AG09319 (cell line): ENCODE measurements at places on chromosomes 6 and 20.

DNA sequence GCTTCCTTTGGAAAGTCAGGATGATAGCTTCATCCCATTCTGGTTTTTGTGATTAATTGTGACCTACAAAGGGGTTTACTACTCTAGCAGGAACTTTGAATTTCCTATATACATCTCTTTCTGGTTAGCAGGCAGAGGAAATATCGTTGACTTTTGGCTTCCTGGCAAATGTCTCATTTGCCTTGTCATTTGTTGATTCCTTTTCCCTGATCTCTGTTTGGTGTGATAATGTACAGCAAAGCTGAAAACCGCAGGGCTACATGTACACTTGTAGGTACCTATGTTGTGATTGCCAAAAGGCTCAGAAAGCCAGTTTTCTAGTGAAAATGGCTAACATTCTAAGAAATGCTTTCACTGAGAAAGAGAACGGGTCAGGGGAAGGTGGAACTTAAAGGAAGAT, 44.3 kb downstream of the TOP1 start:
- DNase-seq = no peak

DNA sequence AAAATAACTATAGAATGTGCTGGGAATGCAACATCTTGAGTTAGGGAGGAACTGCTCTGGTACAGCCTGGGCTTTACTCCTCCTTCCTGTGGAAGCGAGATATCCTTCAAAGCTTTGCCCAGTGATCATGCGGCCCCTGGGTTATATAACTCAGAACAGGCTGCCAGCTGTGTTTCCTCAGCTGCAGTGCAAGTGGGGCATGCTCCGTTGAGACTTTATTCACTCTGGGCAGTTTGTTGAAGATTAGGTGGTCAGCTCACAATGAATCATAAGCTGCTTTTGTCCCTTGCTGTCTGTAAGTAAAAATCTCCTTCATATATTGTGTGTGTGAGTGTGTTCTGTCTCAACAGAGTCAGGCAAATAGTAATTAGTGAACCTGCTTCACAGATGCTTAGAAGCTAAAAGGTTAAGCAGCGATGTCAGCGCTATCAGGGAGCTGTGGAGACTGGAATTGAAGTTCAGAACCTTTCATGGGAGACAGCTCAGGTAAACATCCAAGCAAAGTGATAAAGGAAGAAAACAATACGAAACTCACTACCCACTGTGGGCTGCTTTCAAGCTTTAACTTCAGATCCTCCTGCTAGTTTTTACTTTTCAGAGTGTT, 688.4 kb downstream of the HTR1B start:
- DNase-seq = no peak

DNA sequence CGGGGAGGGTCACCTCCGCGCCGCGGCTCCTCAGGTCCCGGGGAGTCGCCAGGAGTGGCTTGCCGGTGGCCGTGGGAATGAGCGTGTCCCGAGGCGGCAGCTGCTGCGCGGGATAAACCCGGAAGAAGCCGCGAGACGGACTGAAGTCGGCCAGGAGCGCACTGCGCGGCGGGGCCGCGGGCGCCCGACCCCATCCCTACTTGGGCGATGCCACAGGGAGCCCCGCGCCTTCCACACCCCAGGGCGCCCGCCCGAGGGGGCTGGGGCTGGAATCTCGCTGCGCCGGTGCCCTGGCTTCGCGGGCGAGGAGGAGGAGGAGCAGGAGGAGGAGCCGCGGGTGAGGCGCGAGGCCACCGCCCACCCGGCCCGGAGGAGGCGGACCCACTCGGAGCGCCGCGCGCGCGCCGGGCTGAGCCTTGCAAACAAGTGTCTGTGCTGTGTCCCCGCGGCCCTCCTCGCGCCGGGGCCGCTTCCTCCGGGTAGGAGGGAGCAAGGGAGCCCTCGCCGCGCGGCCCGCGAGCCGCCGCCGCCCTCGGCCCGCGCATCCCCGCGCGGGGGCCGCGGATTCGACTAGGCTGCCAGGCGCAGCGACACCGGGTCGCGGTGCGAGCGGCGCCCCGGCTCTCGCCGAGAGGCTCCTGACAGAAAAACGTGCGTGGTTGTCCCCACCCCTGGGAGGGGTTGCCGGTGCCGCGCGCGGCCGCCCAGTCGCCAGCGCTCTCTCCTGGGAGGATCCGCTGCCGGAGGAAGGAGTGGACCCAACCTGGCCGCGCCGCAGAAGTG, at the start of gene ZDHHC14:
Gene ZDHHC14 (plus strand): TSS at position 412 of the 783 bp plus-strand sequence.
- peak; percentile 57 for DNase-seq

GRCh38 chr6:20924911-20925543, 390.8 kb downstream of the CDKAL1 start:
- no peak for DNase-seq

DNA sequence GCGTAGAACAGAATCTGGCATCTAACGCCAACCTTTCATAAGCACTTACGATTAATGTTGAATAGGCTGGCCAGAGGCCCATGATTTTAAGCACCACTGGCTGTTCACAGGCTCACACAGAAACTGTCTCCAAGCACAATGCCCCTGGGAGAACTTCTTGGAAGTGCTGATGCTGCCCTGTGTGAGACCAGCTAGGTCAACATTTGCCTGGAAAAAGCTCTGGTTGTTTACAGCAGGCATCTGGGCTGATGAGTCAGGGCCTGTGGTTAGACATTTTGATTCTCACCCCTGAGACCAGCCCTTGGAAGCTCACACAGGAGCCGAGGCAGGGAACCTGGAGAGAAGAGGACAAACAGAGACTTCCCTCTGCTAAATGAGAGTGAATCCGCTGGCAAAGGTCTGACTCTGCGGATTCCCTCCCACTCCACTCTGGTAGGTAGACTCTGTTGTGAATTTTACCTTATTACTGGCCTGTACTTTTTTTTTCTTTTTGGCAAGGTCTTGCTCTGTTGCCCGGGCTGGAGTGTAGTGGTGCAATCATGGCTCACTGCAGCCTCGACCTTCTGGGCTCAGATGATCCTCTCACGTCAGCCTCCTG, 6.8 kb upstream of the SULF2 start:
- DNase-seq = peak; percentile 90

- no peak for DNase-seq
These were observed 870 bp downstream of the PAK5 start for GRCh38 chr20:9838035-9838377.

GRCh38 chr6:140833408-140833807, 1299.3 kb upstream of the GJE1 start:
- DNase-seq = no peak

- peak; percentile 56 for DNase-seq
These were observed 266.7 kb upstream of the SULF2 start for GRCh38 chr20:48051794-48052474.

DNA sequence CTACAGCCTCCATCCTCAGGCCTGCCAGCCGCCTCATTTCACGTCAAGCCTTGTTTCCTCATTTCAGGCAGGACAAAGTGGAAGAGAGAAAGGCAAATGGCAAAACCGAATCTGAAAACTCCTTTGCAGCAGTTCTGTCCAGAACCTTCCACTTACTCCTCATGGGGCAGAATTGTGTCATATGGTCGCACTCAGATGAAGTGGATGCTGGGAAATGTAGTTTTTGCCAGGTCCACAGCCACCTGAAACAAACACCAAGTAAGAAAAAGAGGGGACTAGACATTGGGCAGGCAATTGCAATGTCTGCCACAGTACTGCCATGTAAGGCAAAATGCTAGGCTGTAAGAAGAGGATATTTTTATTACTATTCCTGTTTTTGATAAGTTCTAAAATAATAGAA, 44.9 kb downstream of the ISM1 start:
- DNase-seq = no peak

GRCh38 chr6:159031846-159032245, 12.9 kb downstream of the TAGAP start:
- no peak for DNase-seq

- peak; percentile 22 for DNase-seq
These were observed 164.1 kb upstream of the SALL4 start for GRCh38 chr20:51966296-51966971.

DNA sequence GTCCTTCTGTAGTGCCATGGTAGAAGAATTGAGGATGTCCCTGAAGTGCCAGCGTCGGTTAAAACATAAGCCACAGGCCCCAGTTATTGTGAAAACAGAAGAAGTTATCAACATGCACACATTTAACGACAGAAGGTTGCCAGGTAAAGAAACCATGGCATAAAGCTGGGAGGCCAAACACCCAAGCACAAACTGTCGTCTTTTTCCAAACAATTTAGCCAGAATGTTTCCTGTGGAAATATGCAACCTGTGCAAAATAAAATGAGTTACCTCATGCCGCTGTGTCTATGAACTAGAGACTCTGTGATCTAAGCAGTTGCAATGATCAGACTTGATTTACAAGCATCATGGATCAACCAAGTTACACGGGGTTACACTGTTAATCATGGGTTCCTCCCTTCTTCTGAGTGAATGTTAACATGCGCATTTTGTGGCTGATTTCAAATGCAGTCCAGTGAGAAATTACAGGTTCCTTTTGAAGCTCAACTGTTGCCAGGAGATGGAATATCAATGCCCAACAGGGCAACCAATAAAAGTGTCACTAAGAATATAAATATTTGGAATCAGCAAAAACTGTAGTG, 674.9 kb downstream of the GRIK2 start:
- DNase-seq = no peak

- DNase-seq = no peak
These were observed 7.8 kb downstream of the C6orf141 start for GRCh38 chr6:49558238-49558637.

DNA sequence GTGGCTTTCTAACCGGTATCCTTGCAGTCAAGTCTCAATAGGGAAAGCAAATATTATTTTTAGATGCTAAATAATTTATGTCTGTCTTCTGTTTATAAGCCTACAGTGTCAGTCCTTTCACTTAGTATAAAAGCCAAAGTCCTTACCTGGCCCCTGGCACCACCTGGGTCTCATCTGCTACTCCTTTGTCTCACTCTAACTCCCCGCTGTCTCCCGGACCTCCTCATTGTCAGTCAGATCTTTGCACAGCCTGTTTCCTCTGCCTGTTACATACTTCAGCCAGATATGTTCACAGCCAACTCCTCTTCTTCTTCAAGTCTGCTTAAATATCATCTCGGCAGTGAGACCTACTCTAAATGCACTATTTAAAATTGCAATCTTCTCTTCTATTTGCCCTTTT, 84.2 kb downstream of the THEMIS start:
- DNase-seq = no peak

DNA sequence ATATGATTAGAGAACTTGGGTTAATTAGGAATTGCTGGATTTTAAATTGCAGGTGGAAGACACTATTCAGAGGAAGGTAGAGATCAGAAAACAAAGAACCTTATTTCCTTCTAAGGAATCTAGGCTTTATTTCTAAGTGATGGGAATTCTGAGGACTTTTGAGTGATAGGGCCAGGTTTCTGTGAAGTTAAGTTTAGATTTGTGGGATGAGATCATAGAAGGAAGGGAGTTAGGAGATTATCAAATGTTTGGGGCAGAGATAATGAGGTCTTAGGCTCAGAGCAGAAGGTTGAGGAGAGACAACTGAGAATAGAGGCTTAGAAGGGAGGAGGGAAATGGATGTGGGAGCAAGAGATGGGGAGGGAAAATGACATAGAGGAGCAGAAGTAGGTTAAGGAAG, 109.7 kb upstream of the MMS22L start:
- DNase-seq = no peak

GRCh38 chr6:79465381-79465780, 71.8 kb downstream of the LCA5 start:
- DNase-seq = no peak

- DNase-seq = no peak
These were observed 131.8 kb downstream of the TIAM2 start for GRCh38 chr6:155126727-155127439.

- DNase-seq = no peak
These were observed 164.8 kb upstream of the NT5E start for GRCh38 chr6:85285114-85285513.

GRCh38 chr6:142444881-142445301, 143.1 kb downstream of the ADGRG6 start:
- DNase-seq = no peak

DNA sequence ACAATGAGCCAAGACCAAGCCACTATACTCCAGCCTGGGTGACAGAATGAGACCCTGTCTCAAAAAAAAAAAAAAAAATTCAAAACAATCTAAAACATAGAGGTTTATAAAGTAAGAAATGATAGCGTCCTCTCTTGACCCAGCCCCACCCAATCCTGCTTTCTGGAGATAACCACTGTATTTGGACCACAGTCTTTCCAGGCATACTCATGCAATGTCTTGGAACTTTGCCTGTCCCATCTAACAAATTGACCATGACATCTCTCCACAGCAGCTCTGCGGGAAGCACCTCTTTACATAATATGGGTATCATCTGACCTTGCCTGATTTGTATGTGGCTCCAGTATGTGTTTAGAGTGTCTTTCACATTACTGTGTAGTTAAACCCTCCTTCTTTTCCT, 9.1 kb upstream of the SHLD1 start:
- DNase-seq = peak; percentile 89

GRCh38 chr6:11813606-11814005, 35.0 kb upstream of the ADTRP start:
- no peak for DNase-seq

- DNase-seq = no peak
These were observed 17.1 kb upstream of the ASF1A start for GRCh38 chr6:118876814-118877213.

DNA sequence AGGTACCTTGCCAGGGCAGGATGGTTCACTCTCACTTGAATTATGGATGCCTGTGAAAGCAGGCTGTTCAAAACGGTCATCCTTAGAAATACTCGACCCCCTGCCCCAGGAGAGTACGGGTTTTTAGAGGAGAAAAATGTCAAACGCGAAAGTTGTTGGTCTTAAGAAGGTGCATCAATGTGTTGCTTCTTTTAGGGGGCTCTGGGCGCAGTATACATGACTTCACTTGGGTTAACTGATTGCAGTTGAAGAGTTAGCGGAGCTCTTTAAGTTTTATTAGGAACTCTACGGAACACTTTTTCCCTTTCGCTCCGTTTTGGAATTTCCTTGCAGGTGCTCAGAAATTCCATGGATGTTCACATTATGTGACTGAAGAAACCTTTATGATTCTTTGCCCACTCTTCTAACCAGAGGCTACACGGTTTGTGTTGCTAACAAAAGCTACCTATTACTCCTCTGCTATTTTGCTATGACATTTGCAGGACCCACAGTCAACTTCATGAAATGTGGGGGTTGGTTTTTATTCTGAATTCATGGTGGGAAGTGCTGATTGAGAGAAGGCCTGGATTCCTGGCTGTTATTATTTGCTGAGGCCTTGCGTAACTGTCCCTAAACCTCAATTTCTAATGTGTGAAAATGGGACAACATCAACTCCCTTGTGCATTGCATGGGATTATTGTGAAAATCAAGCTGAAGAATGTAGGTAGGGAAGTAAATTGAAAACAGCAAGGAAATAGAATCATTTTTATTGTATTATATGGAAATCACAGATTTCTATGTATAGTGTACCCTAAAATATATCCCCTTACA, 845 bp downstream of the ENPP1 start:
- no peak for DNase-seq

- DNase-seq = no peak
These were observed 19.7 kb downstream of the NINL start for GRCh38 chr20:25565578-25566157.

DNA sequence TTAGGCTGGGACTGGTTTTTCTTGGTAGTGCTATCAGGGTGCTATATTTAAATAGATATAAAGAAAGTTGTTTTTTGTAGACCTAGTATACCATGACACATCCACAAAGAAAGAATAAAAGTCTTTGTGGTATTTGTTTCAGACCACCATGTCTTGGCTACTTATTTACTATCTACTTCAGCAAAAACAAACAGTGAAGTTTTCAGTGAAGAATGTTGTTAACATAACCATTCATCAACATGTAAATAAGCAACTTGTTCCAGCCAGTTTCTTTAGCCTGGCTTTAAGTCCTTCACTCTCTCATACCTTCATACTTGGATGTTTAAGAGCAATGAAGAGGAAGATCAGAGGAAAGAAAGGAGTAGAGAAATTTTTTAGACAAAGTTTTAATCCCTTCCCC, 624.1 kb downstream of the CD109 start:
- DNase-seq = no peak

- no peak for DNase-seq
These were observed 197.1 kb downstream of the CDH4 start for GRCh38 chr20:61449057-61449609.
